Esophagus muscularis mucosa (tissue), 4 donors: ENCODE measurements at places on chromosomes 3 and 15. TPM values are rescaled to one million over a fixed set of nuclear protein-coding genes. Genes with fewer than 3 reads are reported as not detected.

DNA sequence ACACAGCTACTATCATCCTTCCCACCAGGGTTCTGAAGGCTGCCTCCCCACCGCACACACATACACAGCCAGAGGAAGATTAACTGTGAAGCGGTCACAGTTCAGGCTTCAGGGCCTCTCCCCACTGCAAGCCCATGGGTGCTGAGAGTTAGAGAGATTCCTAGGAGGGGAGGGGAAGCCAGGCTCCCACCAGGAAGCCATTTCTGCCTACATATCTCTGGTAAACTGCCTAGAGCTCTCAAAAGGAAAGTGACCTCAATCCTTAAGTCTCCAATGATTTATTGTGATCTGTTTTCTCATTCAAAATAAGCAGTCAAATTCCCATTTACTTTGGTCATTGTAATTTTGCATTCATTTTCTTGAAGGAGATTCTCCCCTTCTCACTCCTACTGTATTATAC, 141.0 kb upstream of the BNIP2 start:
- H3K4me1 ChIP-seq, result no peaks in the 10 kb centered on the region
- H3K27me3 ChIP-seq, result no peaks in the 10 kb centered on the region
- no peak overlapping the region for H3K27ac ChIP-seq
- H3K36me3 ChIP-seq, result no peaks in the 10 kb centered on the region
- H3K4me3 ChIP-seq, result no peak overlapping the region

GRCh38 chr15:22827125-22827524, 11.3 kb upstream of the NIPA2 start:
- H3K27me3 ChIP-seq, result no peaks in the 10 kb centered on the region
- H3K4me3 ChIP-seq, result no peak overlapping the region
- H3K27ac ChIP-seq, result no peak overlapping the region
- peaks cover 51% of the 10 kb centered on the region for H3K36me3 ChIP-seq
- H3K4me1 ChIP-seq, result no peaks in the 10 kb centered on the region

- no peaks in the 10 kb centered on the region for H3K27me3 ChIP-seq
- H3K27ac ChIP-seq, result peak overlapping the region; percentile 99
- peak overlapping the region; percentile 96 for H3K4me3 ChIP-seq
- H3K36me3 ChIP-seq, result no peaks in the 10 kb centered on the region
- no peak for DNase-seq
- peaks cover 20% of the 10 kb centered on the region for H3K4me1 ChIP-seq
Observed at GRCh38 chr3:179149406-179149867, 1.3 kb downstream of the PIK3CA start.

- DNase-seq, result peak; percentile 93
- H3K36me3 ChIP-seq, result no peaks in the 10 kb centered on the region
- peak within 1 kb of the TSS; percentile 35 for H3K4me3 ChIP-seq
- H3K27me3 ChIP-seq, result no peaks in the 10 kb centered on the region
Observed at GRCh38 chr15:81133782-81134461, at the start of gene CFAP161. Gene CFAP161, plus strand, starts transcription at chr15:81134270. Its CDS starts 60 bp downstream, at chr15:81134330.

DNA sequence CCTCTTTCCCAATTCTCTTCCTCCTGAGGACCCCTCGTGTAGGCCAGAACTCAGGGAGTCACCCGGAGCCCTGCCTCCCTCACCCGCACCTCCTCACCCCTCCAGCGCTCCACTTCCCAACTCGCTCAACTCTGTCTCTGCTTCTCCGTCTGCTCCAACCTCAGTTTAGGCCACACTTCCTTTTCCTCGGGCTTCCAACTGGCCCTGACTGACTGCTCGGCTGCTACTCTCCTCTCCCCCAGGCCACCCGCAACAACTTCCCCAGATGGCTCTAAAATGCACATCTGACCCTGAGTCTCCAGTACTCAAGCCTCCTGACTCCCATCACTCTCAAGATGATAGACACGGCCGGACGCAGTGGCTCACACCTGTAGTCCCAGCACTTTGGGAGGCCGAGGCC, 23.6 kb downstream of the TMEM44 start:
- H3K36me3 ChIP-seq, result no peaks in the 10 kb centered on the region
- no peaks in the 10 kb centered on the region for H3K27me3 ChIP-seq
- no peak overlapping the region for H3K27ac ChIP-seq
- DNase-seq, result no peak
- H3K4me1 ChIP-seq, result no peaks in the 10 kb centered on the region
- H3K4me3 ChIP-seq, result no peak overlapping the region

DNA sequence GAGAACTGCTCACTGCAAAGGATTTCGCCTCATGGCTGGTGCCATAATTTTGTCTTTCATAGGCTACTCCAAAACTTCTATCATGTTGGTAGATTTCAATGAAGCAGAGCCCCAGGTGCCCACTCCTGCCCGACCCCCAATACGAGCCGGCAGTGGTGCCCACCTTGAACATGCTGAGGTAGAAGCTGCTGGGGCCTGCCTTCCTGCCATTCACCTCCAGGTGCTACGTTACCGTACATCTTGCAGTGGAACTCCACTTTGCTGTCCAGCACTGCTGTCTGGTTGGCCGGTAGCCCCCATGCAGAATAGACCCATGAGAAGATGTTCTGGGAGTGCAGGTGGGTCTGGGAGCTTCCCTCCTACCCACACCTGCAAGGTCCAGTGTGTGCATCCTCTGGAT, 502.8 kb upstream of the TBL1XR1 start:
- H3K36me3 ChIP-seq, result no peaks in the 10 kb centered on the region
- no peak overlapping the region for H3K27ac ChIP-seq
- H3K4me1 ChIP-seq, result peaks cover 3% of the 10 kb centered on the region
- DNase-seq, result no peak
- H3K4me3 ChIP-seq, result no peak overlapping the region
- H3K27me3 ChIP-seq, result no peaks in the 10 kb centered on the region

GRCh38 chr3:10198761-10199649, 34.3 kb downstream of the IRAK2 start:
- no peak overlapping the region for H3K27ac ChIP-seq
- peaks cover 15% of the 10 kb centered on the region for H3K36me3 ChIP-seq
- H3K4me1 ChIP-seq, result peaks cover 34% of the 10 kb centered on the region
- no peak overlapping the region for H3K4me3 ChIP-seq
- no peak for DNase-seq

DNA sequence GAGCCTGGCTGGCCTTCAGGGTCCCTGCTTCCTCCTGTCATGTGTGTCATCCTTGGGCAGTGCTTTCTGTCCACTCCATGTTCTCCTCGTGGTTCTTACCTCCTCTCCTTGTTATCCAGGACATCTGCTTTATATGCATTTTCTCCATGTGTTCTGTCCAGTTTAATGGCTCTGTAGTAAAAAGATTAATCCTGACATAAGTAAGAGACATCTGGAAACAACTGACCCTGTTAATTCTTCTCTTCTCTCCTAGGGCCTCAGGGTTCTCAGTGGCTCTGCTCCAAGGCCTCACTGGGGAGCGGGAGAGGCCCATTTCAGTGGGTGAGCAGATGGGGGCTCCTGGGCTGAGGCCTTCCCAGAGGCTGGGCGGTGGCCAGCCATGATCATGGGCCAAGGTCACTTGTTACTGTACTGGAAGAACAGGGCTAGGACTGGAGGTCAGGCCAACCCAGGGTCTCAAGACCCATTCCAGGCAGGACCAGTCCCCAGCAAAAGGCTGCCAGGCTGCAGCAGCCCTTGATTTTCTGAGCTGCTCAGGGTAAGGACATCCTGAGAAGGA, 20.2 kb upstream of the CDCP1 start:
- H3K4me3 ChIP-seq, result no peak overlapping the region
- no peaks in the 10 kb centered on the region for H3K27me3 ChIP-seq
- no peak overlapping the region for H3K27ac ChIP-seq

GRCh38 chr3:50324351-50325112, 2.0 kb upstream of the HYAL2 start:
- DNase-seq, result no peak
- H3K36me3 ChIP-seq, result peaks cover 10% of the 10 kb centered on the region
- H3K27ac ChIP-seq, result peak overlapping the region; percentile 93
- no peaks in the 10 kb centered on the region for H3K27me3 ChIP-seq
- H3K4me1 ChIP-seq, result peaks cover 45% of the 10 kb centered on the region

- no peaks in the 10 kb centered on the region for H3K4me1 ChIP-seq
- no peak for DNase-seq
- no peaks in the 10 kb centered on the region for H3K36me3 ChIP-seq
- no peaks in the 10 kb centered on the region for H3K27me3 ChIP-seq
- H3K4me3 ChIP-seq, result no peak overlapping the region
Observed at GRCh38 chr3:109806929-109807328, 469.6 kb upstream of the DPPA4 start.

DNA sequence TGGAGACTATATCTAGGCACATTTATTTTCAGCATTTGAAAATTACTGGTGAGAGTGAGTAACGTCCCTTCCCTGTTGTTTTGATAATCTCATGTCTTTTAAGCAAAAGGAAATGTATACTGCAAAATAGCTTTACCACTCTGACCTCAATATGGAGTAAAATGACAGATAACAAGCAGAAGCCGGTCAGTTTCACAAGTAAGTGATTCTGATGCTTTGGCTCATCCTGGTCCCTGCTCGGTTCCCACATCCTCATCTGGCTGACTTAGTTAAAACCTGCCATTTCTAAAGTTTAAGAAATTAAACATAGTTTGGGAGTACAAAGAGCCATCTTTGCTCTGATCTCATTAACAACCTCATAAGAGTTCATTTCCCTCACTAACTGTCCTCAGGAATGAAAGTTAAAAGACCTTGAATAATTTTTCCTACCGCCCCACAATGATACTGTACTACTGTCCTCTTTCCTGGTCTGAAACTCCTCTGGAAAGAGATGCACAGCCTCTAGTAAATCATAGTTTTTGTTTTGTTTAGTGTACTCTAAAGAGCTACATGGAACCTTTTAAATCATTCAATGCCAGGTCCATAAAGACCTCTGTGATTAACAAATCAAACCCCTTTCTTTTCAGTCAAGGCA, 72.3 kb upstream of the ICE2 start:
- H3K36me3 ChIP-seq, result no peaks in the 10 kb centered on the region
- H3K4me3 ChIP-seq, result no peak overlapping the region
- no peaks in the 10 kb centered on the region for H3K27me3 ChIP-seq
- H3K27ac ChIP-seq, result no peak overlapping the region
- no peak for DNase-seq
- peaks cover 4% of the 10 kb centered on the region for H3K4me1 ChIP-seq

GRCh38 chr3:64890466-64890865, 202.7 kb upstream of the ADAMTS9 start:
- no peak overlapping the region for H3K4me3 ChIP-seq
- H3K27me3 ChIP-seq, result no peaks in the 10 kb centered on the region
- H3K36me3 ChIP-seq, result no peaks in the 10 kb centered on the region
- peaks cover 44% of the 10 kb centered on the region for H3K4me1 ChIP-seq

DNA sequence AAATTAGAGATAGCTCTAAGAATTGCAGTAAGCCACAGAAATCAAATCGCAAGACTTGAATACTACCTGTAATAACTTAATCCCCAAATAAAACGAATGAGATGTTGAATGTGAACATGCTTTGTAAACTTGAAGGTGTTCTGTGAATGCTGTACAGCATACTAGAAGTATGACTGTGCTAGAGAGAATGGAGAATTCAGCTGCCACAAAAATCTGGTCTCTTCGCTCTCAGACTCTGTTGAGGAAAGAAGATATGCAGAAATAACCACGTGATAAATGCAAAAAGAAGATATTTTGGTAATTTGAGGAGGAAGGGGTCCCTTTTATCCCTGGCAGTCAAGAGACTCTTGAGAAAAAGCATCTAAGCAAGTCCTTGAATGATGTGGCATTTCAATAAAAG, 37.3 kb downstream of the ZBTB38 start:
- no peak for DNase-seq
- no peaks in the 10 kb centered on the region for H3K27me3 ChIP-seq
- peaks cover 10% of the 10 kb centered on the region for H3K36me3 ChIP-seq
- H3K4me1 ChIP-seq, result peaks cover 76% of the 10 kb centered on the region
- no peak overlapping the region for H3K4me3 ChIP-seq

DNA sequence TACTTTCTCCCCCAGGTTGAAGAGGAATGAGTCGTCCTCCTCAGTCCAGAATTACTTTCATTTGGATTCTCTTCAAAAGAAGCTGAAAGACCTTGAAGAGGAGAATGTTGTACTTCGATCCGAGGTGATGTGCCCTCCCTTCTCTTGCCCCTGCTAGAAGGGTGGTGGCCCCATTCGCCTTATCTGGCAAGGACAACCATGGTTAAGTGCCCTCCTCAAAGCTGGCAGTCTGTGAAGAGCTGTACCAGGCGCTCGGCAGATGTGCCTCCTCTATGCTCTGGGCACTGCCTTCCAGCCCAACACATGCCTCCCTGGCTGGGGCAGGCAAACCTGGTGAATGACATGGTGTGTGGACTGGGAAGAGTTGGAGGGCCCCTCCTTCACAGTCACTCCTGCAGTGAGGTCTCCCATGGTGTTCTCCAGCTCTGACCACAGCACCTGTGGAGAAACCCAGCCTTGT, 77.0 kb downstream of the CCK start:
- no peak overlapping the region for H3K27ac ChIP-seq
- H3K4me3 ChIP-seq, result no peak overlapping the region
- H3K36me3 ChIP-seq, result peaks cover 27% of the 10 kb centered on the region
- DNase-seq, result no peak
- peaks cover 26% of the 10 kb centered on the region for H3K4me1 ChIP-seq
- no peaks in the 10 kb centered on the region for H3K27me3 ChIP-seq

- no peaks in the 10 kb centered on the region for H3K27me3 ChIP-seq
- no peaks in the 10 kb centered on the region for H3K36me3 ChIP-seq
- no peak overlapping the region for H3K4me3 ChIP-seq
- no peak overlapping the region for H3K27ac ChIP-seq
- DNase-seq, result no peak
Observed at GRCh38 chr3:137035631-137036030, 77.8 kb downstream of the IL20RB start.

- no peaks in the 10 kb centered on the region for H3K27me3 ChIP-seq
- no peaks in the 10 kb centered on the region for H3K36me3 ChIP-seq
- H3K4me3 ChIP-seq, result no peak overlapping the region
- H3K4me1 ChIP-seq, result no peaks in the 10 kb centered on the region
- H3K27ac ChIP-seq, result no peak overlapping the region
- DNase-seq, result peak; percentile 64
Observed at GRCh38 chr3:43217633-43218032, 68.7 kb upstream of the SNRK start.

- DNase-seq, result no peak
- H3K4me1 ChIP-seq, result peaks cover 4% of the 10 kb centered on the region
- no peak overlapping the region for H3K4me3 ChIP-seq
- no peaks in the 10 kb centered on the region for H3K27me3 ChIP-seq
- H3K36me3 ChIP-seq, result no peaks in the 10 kb centered on the region
Observed at GRCh38 chr15:81484086-81484955, 110.3 kb upstream of the TMC3 start.

KLHL40 gene
- not detected for total RNA-seq

NUTM1 gene
- not detected for total RNA-seq

CAMK2N2 gene
- not detected for total RNA-seq

DUT gene
- 121 TPM for total RNA-seq

SLC24A5 gene
- not detected for total RNA-seq

ICE2 gene
- 21.5 TPM for total RNA-seq

RAB8B gene
- total RNA-seq, result 36.3 TPM

GHSR gene
- not detected for total RNA-seq

B3GALNT1 gene
- total RNA-seq, result 5.5 TPM

RYR3 gene
- total RNA-seq, result 4.1 TPM

FGF7 gene
- total RNA-seq, result 67.8 TPM
